ENCODE measurements at places on chromosomes 6 and 20. TPM values are rescaled to one million over a fixed set of nuclear protein-coding genes. Genes with fewer than 3 reads are reported as not detected.

GRCh38 chr6:104486035-104486434, 373.7 kb downstream of the HACE1 start:
- no peak for DNase-seq

The BLCAP gene
- total RNA-seq = 42.0 TPM

- no peak for DNase-seq
Measured at GRCh38 chr6:45746046-45746445, 269.6 kb downstream of the CLIC5 start.

The GPX5 gene
- total RNA-seq = not detected

DNA sequence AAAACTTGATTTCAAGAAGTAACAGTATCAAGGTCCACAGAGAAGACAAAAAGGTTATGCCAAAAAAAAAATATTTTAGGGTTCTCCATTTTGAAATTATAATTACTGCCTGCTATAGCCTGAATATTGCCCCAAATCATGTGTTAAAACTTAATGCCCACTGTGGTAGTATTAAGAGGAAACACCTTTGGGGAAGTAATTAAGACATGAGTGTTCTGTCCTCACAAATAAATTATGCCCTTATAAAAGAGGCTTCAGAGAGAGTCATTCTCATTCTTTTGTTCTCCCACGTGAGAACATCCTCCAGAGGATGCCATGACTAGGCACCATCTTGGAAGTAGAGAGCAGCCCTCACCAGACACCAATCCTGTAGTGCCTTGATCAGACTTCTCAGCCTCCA, 66.2 kb downstream of the GMDS start:
- no peak for DNase-seq

The DXO gene
- 45.4 TPM for total RNA-seq

DNA sequence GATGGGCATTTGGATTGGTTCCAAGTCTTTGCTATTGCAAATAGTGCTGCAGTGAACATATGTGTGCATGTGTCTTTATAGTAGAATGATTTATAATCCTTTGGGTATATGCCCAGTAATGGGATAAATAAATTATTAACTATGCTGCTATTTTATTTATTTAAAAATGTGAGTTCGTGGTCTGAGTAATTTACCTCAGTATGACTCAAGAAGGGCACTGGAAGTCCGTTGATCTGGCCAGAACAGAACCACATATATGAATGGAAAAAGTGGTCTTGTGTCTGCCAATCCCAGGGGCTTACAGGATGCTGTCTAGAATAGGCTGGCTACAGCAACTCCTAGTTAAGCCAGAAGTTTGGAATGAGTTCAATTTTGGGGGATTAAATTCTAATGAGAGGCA, 27.6 kb upstream of the HLA-C start:
- DNase-seq = no peak

DNA sequence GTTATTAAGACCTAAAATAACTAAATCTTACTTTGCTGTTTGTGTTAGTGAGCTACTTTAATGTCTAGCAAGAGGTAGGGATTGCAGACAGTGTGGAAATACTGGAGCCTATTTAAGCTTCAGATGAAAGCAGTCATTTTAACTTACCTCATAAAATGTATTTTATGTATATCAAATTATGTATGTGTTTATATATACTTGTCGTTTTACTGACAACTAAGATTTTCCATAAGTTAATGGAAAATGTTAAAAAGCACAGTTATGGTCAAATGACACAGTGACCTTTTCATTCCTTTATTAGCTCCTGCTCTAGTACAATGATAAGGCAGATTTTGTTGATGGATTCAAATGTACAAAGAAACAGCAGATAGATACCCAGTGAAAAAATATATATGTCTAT, 34.6 kb downstream of the QKI start:
- DNase-seq = no peak

DNA sequence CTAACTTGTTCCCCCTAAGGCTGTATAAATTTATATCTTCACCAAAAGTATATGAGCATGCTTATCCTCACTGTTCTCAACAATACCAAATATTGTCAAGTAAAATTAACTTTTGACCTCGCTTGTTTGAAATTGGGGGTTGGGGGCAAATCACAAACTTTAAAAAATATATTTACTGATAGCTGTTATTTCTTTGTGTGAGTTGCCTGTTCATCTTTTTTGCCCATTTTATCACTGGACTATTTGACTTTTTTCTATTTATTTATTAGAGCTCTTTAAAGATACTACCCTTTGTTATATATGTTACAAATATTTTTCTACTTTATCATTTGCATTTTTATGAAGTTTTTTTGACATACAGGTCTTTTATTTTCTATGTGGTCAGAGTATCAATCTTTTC, 187.7 kb downstream of the ZDHHC14 start:
- no peak for DNase-seq

- DNase-seq = no peak
Measured at GRCh38 chr20:31816221-31816620, 2.9 kb upstream of the MYLK2 start.

The LHFPL5 gene
- not detected for total RNA-seq
